ENCODE measurements at places on chromosomes 7 and 10.

DNA sequence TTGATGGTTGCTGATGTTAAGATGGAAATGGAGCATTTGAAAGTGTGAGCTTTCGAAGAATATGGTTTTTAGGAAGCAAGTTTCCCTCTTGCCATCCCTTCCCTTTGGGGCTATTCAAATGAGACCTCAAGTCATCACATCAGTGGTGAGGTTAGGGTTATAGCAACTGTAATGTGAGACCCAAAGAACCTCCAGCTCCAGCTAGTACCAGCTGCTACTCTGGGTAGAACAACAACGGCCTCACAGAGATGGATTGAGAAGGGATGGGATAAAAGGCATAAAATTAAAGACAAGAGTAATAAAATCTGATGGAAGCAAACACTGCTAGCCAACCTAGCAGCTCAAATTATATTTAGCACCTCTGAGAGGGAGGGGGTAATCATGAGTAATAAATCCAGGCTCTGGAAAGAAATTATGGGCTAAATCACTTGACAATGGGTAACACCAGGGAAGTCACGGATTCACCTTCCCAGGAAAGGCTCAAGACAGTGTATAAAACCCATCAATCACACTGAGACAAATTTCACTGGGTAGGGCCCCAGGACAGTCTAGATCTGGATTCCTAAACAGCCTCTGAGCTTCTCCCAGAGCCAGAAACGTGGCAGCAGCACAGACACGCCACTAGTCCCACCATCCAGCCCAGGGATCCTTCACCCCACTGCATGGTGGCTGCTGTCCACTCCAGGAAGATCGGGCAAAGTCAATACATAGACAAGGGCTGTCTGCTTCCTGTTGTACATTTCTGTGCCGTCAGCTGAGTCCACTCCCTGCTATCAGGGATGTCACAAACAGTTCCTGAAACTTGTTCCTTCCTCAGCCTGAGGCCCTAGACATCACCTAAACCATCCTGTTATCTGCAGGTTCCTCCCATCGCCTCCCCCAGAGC is 151.1 kb downstream of the GFRA1 start:
- no peak for DNase-seq

- peak; percentile 57 for DNase-seq
These were observed 17.4 kb upstream of the ZNF273 start for GRCh38 chr7:64885520-64886240.

- no peak for DNase-seq
These were observed 297.2 kb downstream of the AUTS2 start for GRCh38 chr7:69895446-69895845.

- no peak for DNase-seq
These were observed 22.4 kb downstream of the FBXW4 start for GRCh38 chr10:101672536-101672935.

- DNase-seq = no peak
These were observed 11.1 kb downstream of the H2BK1 start for GRCh38 chr7:151198945-151199848.

GRCh38 chr7:50475340-50475739 is 25.2 kb upstream of the FIGNL1 start:
- no peak for DNase-seq

DNA sequence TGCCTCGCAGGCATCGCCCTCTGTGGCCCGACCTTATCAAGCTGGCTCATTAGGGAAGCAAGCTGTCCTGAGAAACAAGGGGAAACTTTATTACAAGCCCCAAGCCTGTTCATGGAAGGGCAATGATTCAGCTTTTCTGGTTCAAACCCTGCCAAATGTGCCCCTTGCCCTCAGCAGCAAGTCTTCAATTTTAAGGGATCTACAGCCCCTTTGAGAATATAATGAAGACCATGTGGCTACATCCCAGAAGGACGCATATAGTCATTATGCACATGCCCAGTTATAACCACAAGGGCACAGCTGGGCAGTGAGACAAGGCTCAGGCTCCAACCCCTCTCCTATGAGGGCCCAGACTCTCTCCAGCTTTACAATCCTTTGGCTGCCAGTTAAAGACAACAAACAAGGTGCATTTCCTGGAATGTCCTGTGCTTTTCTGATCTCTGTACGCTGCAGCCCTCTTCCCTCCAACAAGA is 56.7 kb downstream of the DDC start:
- no peak for DNase-seq

- no peak for DNase-seq
These were observed 13.6 kb downstream of the PDLIM1 start for GRCh38 chr10:95277201-95277570.

- no peak for DNase-seq
These were observed 481.8 kb downstream of the SEMA3D start for GRCh38 chr7:84705079-84705478.

GRCh38 chr7:129775695-129776361 is 164.3 kb downstream of the NRF1 start:
- no peak for DNase-seq

DNA sequence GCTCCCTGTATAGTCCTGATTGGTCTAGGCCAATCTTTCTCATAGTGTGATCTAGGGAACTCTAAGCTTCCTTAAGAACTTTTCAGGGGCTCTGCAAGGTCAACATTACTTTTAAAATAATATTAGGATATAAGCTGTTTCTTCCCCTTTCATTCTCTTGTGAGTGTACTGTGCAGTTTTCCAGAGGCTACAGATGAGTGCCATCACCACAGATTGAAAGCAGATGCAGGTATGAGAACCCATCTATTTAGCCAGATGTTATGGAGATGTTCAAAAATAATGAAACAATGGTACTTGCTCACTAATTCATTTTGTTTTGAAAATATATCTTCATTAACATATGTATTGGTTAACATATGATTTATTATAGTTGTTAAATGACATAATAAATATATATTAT is 169.2 kb upstream of the SEMA3A start:
- no peak for DNase-seq

DNA sequence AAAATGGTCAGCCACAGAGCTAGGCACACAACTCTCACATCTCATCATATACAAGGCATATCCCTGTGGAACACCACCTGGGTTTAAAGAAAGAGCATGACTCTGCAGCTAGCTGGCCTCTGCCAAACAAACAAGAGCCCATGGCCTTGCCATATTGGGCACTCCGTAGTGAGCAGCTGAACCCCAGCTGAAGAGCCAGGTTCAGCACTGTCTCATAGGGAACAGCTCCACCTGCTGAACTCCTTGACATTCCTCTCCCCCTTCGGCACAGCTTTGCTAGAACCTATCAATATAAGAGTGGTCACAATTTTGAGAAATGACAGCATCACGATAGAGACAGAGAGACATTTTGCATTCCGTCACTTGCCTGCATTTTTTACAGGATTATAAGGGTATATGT is 20.0 kb downstream of the SORCS1 start:
- no peak for DNase-seq

GRCh38 chr10:42476101-42476500 is 162.3 kb downstream of the ZNF33B start:
- no peak for DNase-seq

DNA sequence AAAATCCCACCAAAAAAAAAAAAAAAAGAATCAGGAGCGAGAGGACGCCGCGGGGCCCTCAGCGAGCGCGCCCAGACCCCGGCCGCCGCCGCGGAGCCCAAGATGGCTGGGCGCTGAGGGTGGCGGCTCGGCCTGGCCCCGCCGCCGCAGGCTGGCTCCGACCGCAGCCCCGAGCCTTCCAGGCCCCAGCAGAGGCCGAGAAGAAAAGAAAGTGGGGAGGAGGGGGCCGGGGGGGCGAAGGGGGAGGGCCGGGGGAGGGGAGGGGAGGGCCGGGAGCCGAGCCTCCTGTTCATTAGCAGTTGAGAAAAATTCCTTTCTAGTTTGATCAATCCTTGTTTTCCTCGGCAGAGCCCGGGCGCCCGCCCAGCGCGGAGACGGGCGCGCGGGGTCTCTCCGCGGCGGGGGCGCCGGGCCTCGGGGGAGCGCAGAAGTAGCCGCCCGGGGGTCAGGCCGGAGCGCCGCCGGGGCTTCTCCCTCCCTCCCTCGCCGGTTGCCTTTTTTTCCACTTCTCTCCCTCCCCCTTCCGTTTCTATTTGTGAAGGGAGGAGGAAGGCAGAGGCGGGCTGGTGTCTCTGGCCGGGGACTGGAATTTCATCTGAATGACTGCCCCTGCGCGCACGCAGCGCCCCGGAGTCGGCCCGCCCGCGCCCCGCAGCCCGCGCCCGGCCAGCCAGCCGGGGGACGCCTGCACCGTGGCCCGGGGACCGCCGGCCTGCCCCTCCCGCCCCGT is 778 bp upstream of the TRIM8 start:
- no peak for DNase-seq

- no peak for DNase-seq
These were observed 318.8 kb upstream of the IGFBP3 start for GRCh38 chr7:46239846-46240245.

- DNase-seq = no peak
These were observed 36.0 kb upstream of the DNAJB12 start for GRCh38 chr10:72390764-72391163.

GRCh38 chr10:114265392-114266053 is 26.5 kb downstream of the VWA2 start:
- DNase-seq = no peak

- no peak for DNase-seq
These were observed 162.3 kb upstream of the FERD3L start for GRCh38 chr7:19307554-19307953.

- DNase-seq = no peak
These were observed 918.6 kb upstream of the AUTS2 start for GRCh38 chr7:68679459-68680234.

DNA sequence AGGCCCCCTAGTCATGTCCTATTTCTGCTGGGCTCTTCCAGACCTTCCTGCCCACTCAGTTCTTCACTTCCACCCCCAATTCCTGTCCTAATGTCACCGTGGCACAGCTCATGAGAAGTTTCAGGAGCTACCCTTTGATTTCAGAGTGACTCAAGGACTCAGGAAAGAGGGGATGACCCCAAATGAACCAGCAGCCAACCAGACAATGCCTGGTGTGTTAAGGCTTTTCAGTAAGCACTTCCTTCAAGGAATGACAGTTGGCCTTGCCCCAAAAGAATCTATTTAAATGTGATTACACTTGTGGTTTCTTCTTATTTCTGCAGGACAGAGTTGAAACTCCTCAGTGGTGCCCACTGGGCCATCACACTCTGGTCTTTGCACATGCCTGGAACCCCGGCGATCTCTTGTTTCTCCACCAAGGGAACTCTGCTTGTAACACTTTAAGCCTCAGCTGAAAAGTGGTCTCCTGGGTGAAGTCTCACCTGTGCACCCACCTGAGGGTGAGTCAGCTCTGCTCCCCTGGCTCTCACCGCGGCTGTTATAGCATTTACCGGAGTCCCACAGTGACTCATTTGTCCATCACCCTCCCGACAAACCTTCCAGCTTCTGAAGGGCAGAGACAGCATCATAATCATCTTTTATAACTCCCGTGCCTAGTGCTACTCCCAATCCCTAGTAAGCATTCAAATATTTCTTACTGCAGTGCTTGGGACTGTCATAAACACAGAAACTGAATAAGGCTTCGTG is 123.0 kb upstream of the SVIL start:
- DNase-seq = no peak

- DNase-seq = no peak
These were observed 75.1 kb downstream of the DNAH11 start for GRCh38 chr7:21617916-21618390.

DNA sequence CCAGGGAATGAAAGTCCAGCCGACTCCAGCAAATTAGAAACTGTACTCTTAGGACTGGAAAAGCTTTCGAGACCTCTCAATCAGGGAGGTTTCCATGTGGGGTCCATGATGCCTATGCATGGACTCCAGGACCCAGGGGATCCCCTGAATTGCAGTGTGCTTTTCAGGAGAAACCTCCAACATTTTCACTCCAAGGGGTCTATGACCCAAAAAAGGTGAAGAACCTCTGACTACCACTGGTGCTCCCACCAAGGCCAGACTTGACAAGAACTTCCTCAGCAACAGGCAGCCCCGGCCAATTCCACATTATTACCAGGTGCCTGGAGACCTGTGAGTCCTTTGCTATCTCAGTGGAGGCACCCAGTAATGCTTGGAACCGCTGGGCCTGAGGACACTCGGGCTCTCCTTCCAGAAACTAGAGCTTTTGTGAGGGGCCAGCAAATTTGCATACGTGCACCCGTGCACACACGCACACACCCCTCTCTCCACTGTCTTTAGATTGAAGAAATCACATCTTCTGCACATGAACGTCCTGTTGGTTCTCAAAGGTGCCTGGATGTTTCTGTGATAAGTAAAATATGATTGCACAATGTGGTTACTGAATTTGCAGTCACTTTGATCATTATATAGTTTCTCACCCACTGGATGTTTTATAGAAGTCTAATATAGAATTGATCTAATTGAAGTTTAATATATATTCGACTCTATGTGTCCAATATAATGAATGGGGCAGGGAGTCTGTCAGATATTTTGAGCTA is 54.7 kb downstream of the SYPL1 start:
- DNase-seq = no peak

DNA sequence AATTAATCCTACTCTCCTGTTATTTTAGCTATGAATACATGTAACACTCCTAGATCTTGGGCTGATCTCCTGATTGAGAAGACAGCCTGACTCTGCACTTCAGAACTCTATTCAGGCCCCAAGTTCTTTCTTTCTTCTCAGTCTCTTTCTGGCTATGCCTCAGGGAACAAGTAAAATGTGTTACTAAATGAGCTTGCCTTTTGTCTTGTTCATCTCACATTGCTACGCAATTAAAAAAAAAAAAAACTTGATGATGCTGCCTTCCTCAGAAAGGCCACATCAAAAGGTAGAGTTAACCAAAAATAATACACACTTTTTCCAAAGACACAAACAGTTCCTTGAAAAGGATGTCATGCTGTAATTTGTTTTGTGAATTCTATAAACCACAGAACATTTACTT is 258.1 kb downstream of the TWIST1 start:
- no peak for DNase-seq

GRCh38 chr7:69692611-69693010 is 94.3 kb downstream of the AUTS2 start:
- no peak for DNase-seq

DNA sequence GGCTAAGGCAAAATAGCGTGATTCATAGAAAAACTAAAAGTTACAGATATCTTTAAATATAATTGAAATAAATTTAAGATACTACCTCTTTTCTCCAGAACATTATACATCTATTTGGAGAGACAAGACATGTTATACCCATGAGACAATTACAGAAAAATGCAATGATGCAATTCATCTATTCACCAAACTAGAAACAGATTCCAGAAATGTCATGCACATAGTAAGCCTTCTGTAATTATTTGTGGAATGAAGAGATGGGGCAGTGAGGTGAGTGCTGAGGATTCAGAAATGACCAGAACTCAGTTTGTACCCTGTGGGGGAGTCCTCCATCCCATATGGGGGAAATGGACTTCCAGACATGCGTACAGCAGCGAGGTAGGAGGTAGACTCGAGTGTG is 99.4 kb downstream of the MKX start:
- no peak for DNase-seq

GRCh38 chr10:63593576-63593975 is 72.4 kb downstream of the REEP3 start:
- DNase-seq = no peak

DNA sequence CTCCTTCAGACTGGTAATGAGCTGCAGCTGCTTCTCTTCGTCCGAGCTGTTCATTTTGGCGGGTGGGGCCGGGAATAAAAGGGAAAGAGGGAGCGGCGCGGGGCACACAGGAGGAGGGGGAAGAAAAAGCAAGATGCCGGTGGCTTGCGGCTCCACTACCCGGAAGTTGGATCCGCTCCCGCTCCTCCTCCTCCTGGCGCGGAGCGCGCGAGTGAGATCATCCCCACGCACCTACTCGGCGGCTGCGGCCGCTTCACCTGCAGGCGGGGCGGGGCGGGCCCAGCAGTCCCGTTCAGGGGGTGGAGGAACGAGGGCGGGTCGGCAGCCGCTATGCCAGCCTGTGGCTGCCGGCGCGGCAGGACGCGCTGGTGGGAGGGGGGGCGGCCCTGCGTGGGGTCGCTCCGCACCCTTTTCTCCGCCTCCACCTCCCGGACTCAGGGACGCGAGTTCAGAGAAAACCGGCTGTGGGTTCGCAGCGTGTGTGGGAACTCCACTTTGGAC is at the start of gene SHTN1:
SHTN1 (minus strand) TSS at position 162 of the 501 bp plus-strand sequence; CDS start at position 54, 108 bp downstream.
- peak; percentile 73 for DNase-seq

All from coronary artery (tissue), 2 donors.